ENCODE measurements at places on chromosomes 4 and X.

DNA sequence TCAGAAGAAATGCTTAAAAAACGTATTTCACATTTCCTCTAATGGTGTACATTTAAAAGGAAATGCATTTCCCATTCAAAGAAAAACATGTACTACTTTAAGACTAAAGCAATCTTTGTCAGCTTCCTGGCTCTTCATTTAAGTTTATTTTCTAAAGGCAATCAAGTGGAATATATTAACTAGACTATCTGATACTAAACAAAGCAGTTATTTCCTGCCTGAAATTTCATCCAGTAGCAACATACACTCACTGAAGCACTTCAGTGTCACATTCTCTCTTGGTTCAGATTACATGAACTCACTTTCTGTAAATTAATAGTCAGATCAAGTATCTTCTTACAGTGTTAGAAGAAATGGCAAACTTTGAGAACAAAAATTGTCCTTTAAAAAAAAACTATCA lies 42.5 kb downstream of the LRBA start:
- no peak for DNase-seq

DNA sequence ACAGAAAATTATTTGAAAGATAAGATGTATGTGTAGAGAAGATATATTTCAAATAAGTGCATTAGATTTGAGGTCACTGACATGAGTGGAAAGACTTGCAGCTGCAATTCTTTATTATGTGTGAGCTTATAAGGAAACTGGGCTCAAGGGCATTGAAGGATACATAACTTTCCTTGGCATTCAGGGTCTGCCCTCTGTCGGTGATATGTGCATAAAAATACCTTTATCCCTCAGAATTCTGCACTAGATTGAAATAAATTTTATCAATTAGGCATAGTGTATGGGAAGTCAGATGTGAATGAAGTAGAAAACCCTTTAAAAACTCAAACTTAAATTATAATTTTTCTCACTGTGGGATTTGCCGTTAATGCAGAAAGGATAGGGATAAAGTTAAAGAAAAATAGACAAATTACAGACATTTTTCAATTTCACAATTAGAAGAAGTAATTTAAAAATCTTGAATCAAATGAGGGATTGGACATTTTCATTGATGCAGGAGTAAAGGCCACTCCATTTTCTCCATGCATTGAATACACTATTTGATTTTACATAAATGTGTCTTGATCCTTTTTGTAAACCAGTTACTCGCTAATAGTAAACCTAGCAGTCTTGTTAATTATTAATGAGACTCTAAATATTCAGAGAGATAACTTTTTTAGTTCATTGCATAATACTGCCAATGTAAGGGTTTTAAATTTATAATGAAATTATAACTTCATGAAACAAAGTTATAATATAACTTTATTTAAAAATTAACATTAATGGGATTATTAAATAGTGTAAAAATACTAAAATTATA lies 21.0 kb upstream of the ETNPPL start:
- no peak for DNase-seq

GRCh38 chr4:10371121-10371520 lies 86.1 kb downstream of the ZNF518B start:
- DNase-seq, result no peak

- DNase-seq, result no peak
These were observed 72.4 kb upstream of the UCP1 start for GRCh38 chr4:140641105-140641555.

DNA sequence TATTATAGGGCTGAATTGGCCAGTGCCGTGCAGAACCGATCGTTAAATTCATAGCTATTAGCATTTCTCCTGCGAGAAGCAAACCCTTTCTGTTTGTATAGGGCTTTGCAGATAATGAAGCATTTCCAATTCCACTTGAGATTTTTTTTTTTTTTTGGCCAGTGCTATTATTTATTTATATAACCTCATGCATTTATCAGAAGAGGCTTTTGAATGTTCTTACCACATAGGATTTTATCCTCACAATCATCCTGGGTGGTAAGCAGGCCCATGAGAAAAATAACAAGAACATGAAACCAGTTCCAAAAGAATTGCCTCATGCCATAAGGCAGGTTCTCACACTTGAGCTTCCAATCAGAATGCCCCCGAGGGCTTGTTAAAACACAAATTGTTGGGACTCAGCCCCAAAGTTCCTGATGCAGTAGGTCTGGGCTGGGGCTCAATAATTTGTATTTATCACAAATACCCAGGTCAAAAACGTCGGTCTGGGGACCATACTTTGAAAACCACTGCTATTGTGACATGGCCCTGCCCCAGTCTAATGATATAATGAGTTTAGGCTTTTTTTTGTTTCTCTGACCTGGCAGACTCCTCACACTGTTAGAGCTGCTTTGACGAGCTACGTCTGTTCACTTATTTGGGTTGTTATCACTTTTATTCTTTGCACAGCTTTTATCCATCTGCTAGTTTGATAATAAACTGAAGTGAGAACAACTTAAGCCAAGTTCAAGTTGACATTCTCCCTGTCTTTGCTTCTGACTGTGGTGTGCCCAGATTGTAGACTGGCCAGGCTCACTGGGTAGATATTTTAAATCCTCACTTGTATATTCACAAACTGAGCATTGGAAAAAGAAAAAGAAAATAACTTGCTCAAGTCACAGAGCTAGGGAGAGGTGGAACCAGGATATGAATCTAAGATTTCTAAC lies 20.1 kb downstream of the SUPT20HL1 start:
- no peak for DNase-seq

DNA sequence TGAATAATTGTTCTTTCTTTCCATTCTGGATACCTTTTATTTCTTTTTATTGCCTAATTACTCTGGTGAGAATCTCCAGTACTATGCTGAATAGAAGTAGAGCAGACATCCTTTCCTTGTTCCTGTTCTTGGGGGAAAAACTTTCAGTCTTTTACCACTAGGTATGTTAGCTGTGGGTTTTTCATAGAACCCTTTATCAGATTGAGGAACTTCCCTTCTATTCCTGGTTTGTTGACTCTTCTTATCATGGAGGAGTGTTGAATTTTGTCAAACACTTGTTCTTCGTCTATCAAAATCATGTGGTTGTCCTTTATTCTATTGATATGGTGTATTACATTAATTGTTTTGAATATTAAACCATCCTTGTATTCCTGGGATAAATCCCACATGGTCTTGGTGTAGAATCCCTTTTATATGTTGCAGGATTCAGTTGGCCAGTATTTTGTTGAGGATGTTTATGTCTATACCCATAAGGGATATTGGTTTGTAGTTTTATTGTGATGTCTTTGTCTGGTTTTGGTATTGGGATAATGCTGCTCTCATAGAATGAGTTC lies 23.6 kb downstream of the SH3BP2 start:
- no peak for DNase-seq

DNA sequence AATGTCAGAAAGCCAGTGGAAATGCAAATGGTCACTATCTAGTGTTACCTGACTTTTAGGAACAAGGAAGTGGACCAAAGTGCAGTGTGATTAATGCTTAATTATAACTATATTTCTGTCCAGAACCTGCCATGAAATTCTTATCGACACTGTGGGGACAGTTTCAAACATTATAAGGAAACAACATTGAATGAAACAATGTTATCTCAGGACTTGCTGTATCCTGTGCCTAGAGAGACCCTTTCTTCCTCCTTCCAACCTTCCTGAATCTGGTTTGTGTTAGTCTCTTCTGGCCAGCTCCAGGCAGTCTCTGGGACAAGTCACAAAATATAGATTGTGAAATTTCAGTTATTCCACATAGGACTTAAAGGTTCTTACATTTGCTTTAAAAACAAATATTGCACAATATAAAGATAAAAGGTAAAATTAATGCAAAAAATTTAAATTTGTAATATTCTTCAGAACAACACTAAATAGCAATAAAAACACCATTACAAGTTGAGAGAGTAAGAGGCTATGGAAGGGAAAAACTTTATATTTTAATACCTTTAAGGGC lies 203.4 kb downstream of the ZNF674 start:
- DNase-seq, result no peak

GRCh38 chr4:102723511-102723910 lies 37.3 kb downstream of the MANBA start:
- DNase-seq, result no peak

DNA sequence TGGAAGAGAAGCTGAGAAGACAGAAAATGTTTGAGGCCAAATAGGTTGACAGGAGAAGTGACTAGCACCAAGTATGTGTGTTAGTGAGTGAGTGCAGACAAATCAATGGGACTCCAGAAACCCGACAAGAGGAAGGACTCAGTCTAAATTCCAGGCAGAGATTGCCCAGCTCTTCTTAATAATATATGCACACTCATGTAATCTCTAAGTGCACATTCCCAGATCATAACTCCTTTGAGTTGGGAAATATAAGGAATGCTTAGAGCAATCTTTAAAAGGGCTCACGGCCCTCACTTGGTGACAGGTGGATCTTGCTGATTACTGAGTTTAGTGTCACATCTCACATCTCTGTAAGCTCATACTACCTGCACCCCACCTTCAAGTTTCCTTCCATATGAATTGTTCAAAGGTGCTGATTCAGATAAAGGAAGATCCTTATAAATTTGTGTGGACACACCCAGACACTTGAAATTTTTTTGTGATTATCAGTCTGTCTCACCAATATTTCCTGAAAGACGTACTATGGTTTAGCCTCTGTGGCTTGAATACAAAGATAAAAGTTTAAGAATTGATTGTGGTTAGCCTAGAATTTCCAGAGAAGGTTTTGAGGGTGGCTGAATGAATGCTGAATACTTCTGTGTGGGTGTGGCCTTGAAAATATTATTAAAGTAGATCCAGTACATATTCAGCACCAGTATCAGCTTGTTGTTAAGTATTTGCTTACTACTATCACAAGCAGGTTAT lies 205.1 kb upstream of the UGT8 start:
- DNase-seq, result no peak

- DNase-seq, result no peak
These were observed 119.3 kb upstream of the AP1S2 start for GRCh38 chrX:15973946-15974345.

- no peak for DNase-seq
These were observed 321.2 kb upstream of the BMP3 start for GRCh38 chr4:80709082-80709869.

GRCh38 chr4:72073816-72074215 lies 42.0 kb downstream of the NPFFR2 start:
- no peak for DNase-seq

DNA sequence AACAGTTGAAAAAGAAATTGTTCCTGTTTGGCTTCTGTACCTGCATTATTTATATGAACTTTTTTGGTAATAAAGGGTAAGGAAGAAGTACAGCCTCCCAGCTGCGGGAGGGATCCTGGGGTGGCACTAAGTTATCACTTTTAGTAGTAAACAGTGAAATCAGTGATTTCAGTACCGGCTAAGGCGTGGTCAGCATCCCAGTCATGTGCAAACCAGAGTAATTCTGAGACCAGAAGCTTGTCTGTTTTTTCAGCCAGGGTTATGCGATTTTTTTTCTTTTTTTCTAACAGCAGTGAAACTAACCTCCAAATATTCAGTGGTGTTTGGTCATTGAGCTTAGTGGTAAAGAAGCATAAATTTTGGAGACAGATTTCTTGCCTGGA lies 3.3 kb downstream of the EGF start:
- DNase-seq, result no peak

DNA sequence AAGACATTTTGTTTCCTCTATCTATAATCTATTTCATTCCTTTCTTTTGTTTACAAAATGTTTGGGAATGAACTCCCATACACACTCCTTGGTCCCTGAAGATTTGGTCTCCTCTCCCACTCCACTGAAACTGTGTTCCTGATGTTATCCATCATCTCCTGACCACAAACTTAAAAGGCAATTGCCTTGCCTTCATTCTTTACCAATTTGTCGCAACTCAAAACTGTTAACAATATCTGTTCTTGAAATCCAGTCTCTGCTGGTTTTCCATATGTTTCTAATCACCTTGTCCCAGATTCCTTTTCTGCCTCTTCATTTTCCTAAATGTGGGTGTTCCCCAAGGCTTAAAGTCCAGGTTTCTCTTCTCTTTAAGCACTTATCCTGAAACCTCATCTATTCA lies 262.2 kb upstream of the TTC29 start:
- DNase-seq, result no peak

- DNase-seq, result peak; percentile 21
These were observed 221.0 kb upstream of the BCOR start for GRCh38 chrX:40318801-40319200.

DNA sequence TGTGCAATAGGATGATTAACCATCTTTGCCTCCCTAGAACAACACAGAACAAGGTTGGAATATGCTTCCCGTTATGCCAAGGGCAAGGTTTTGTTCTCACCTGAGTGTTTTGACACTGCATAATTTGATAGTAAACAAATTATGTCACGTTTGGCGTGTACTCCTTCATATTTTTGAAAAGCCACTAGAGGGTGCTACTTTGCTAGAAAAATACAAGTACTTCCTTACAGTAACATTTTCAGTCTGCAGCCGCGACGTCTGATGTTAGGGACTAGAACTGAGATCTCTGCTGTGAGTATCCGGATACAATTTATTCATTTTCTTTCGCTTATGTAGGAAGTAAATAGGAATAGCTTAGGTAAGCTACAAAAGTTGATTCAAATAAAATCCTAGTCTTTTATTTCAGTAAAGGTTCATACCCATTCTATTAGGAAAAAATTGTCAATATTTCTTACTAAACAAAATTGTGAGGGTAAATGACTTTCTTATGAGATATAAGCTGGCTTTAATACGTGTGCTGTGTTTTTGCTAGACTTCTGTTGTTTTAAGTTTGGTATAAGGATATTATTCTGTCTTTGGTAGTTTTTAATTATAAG lies 181.1 kb upstream of the WDFY3 start:
- DNase-seq, result peak; percentile 58

DNA sequence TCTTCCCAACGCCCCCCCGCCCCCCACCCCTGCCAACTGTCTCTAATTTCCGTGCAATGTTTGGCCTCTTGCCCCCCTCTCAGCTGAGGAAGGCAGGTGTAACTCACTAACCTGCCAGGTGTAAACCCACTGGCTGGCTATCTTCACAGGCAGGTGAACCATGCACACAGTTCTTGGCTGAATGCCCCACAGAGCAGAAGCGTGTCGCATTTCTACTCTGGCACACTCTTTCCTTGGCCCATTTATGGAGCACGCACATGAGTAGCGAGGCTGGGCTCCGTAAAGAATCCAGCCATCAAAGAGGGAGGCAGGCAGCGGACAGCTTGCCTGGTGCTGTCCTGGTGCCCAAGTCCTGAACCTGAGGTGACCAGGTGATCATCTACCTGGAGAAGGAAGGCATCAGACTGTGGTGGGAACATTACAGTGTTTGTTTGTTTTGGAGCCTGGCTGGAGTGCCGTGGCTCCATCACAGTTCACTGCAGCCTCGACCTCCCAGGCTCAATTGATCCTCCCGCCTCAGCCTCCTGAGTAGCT lies 39.2 kb upstream of the CRMP1 start:
- peak; percentile 12 for DNase-seq

GRCh38 chr4:142077048-142077447 lies 440.7 kb downstream of the IL15 start:
- no peak for DNase-seq

Measured in islet precursor cell (in vitro differentiated cells).